ENCODE measurements at places on chromosomes 13 and 19.

DNA sequence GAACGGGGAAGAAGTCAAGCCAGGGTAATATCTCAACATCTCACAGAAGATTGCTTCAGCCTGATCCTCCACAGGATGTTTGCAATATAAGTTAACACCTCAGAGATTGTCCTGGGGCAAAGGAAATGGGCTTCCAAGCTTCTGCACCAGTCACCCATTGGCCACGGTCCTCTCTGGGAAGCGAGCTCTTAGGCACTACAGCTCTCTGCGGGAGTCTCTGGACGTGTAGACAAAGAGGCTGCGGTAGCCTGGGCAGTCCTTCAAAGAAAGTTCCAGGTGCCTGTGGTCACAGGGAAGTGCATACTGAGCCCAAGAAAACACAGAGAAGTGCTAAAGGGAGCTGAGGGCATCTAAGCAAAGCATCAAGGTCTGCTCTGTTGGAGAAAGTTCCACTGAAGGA, 805.7 kb downstream of the DIAPH3 start:
- H3K27ac ChIP-seq: no peak overlapping the region
- H3K36me3 ChIP-seq: no peaks in the 10 kb centered on the region
- H3K4me1 ChIP-seq: no peaks in the 10 kb centered on the region
- no peak overlapping the region for H3K4me3 ChIP-seq
- H3K27me3 ChIP-seq: no peaks in the 10 kb centered on the region
- no peak for DNase-seq

DNA sequence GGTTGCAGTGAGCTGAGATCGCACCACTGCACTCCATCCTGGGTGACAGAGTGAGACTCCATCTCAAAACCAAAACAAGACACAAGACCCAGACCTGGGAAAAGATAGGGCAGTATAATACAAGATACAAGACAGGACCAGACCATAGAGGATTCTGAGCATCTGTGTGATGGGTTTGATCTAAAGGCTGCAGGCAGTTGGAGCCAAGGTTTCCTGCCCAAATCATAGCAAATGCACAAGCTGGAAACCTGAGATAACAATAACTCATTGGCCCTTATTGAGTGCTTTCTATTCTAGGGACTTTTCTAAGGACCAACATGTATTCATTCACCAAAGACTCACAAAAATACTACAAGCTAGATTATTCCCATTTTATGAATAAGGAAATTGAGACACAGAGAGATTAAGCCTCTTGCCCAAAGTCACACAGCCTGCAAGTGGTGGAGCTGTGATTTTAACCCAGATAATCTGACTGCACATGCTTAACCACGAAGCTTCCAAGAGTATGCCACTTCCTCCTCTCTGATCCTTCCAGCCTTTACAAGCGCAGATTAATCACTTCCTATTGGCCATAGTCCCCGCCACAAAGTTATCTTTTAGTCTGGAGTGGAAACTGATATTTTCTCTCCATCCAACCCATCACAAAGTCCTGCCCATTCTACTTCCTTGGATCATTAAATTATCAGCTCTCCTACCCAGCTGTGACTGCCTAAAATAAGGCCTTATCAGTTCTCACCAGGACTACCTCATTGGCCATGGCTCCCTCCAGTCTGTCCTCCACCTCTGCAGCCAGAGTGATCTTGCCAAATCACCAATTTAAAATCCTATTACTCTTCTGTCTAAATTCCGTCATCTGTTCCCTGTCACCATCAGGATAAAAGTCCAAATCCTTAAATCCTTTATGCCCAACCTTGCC, 147.2 kb downstream of the FLT1 start:
- H3K27me3 ChIP-seq: no peaks in the 10 kb centered on the region
- no peak overlapping the region for H3K4me3 ChIP-seq
- no peak overlapping the region for H3K27ac ChIP-seq
- DNase-seq: no peak

- peaks cover 9% of the 10 kb centered on the region for H3K4me1 ChIP-seq
- H3K27ac ChIP-seq: no peak overlapping the region
- no peaks in the 10 kb centered on the region for H3K36me3 ChIP-seq
- no peak overlapping the region for H3K4me3 ChIP-seq
- H3K27me3 ChIP-seq: no peaks in the 10 kb centered on the region
Measured at GRCh38 chr13:73873940-73874830, 260.0 kb downstream of the KLF12 start.

DNA sequence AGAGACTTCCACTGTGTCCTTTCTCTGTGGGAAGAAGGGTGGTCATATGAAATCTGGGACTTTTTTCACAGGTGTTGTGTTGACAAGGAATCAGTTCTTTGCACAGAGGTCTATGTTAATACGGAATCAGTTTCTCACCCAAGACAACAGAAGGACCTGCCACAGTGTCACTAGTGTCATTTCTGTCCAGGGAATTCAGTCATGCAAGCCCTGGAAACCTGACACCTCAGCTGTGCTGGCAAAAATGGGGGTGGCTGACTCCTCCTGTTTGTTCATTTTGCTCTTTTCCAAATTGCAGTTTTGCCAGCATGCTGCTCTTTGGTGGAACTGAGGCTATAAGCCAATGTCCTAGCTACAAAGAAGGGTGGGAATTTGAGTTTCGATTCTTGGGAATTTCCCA, 49.8 kb upstream of the ESD start:
- no peak overlapping the region for H3K27ac ChIP-seq
- H3K36me3 ChIP-seq: no peaks in the 10 kb centered on the region
- H3K27me3 ChIP-seq: no peaks in the 10 kb centered on the region
- H3K4me3 ChIP-seq: no peak overlapping the region
- H3K4me1 ChIP-seq: no peaks in the 10 kb centered on the region

DNA sequence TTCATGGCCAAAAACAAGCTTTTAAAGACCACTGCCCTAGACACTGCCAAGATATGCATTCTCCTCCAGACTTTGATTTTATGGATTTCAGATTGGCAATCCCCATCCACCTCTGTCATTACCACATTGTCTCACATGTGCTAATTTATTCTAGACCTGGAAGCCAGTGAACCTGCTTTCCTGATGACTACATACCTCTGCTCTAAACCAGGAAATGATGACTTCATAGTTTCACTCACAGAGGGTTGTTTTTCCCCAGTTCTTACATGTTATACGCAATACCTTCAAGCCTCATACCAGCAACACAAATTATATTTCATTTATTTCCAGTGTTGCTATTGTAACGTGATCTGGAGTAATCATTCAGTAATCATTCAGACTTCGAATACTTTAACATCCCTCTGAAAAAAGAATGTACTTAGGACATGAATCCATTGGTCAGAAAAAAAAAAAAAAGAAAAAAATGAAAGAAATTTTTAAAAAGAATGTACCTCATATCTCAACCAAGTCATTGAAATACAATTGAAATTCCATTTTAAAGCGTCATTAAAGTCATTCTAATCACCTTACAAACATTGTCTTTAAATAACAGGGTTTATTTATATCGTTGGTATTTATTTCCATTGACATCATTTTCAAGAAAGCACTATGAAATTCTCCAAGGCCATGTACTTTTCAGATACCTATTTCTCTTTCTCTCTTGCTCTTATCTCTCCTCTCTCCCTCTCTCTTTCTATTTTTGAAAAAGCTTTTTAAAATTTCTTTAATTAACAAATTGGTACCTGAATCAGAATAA, 33.4 kb upstream of the KLF5 start:
- DNase-seq: no peak
- no peak overlapping the region for H3K4me3 ChIP-seq
- H3K36me3 ChIP-seq: no peaks in the 10 kb centered on the region
- H3K27me3 ChIP-seq: no peaks in the 10 kb centered on the region

- H3K4me3 ChIP-seq: peak overlapping the region; percentile 42
- peaks cover 38% of the 10 kb centered on the region for H3K4me1 ChIP-seq
- no peaks in the 10 kb centered on the region for H3K36me3 ChIP-seq
- no peaks in the 10 kb centered on the region for H3K27me3 ChIP-seq
- peak overlapping the region; percentile 71 for H3K27ac ChIP-seq
Measured at GRCh38 chr19:43779820-43780219, 953 bp downstream of the KCNN4 start.

- DNase-seq: no peak
- H3K36me3 ChIP-seq: no peaks in the 10 kb centered on the region
- H3K27ac ChIP-seq: no peak overlapping the region
- no peaks in the 10 kb centered on the region for H3K4me1 ChIP-seq
- H3K27me3 ChIP-seq: no peaks in the 10 kb centered on the region
Measured at GRCh38 chr19:401866-402511, 7.0 kb downstream of the C2CD4C start.

DNA sequence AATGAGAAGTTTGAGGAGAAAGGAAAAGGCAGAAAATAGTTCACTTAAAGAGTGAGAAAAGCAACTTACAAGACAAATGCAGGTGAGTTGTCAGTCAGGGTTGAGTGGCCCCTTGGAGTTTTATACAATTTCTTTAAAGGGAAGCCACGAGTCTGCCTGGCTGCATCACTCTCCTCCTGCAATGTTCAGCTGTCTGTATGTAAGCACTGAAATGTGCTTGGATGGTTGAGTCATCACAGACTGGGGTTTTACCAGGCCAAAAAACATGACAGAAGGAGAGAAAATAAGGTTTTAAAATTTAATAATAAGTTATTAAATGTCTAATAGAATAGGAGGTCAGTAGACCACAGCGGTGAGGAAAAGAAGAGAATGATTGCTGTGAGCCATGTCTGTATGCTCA, 51.0 kb upstream of the FGF14 start:
- no peaks in the 10 kb centered on the region for H3K27me3 ChIP-seq
- no peak for DNase-seq
- no peak overlapping the region for H3K27ac ChIP-seq
- no peak overlapping the region for H3K4me3 ChIP-seq

GRCh38 chr19:58562122-58563033, 4.0 kb upstream of the UBE2M start:
- DNase-seq: no peak
- peak overlapping the region; percentile 54 for H3K27ac ChIP-seq
- peak overlapping the region; percentile 69 for H3K4me3 ChIP-seq
- H3K4me1 ChIP-seq: peaks cover 41% of the 10 kb centered on the region
- no peaks in the 10 kb centered on the region for H3K36me3 ChIP-seq
- H3K27me3 ChIP-seq: no peaks in the 10 kb centered on the region

DNA sequence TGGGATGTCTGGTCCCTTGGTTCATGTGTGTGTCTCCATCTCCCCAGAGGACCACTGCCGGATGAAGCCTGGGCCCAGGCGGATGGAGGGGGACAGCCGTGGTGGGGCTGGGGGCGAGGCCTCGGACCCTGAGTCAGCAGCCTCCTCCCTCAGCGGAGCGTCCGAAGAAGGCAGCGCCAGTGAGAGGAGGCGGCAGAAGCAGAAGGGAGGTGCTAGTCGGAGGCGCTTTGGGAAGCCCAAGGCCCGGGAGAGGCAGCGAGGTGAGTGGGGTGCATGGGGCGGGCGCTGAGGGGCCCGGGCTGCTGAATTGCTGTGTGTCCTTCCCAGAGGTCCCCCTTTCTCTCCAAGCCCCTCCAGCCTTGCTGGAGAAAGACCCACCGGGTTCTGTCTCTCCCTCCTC, 3.2 kb downstream of the CCDC106 start:
- H3K27ac ChIP-seq: no peak overlapping the region
- H3K4me1 ChIP-seq: peaks cover 21% of the 10 kb centered on the region
- no peak for DNase-seq
- H3K36me3 ChIP-seq: no peaks in the 10 kb centered on the region
- H3K27me3 ChIP-seq: no peaks in the 10 kb centered on the region
- H3K4me3 ChIP-seq: no peak overlapping the region

DNA sequence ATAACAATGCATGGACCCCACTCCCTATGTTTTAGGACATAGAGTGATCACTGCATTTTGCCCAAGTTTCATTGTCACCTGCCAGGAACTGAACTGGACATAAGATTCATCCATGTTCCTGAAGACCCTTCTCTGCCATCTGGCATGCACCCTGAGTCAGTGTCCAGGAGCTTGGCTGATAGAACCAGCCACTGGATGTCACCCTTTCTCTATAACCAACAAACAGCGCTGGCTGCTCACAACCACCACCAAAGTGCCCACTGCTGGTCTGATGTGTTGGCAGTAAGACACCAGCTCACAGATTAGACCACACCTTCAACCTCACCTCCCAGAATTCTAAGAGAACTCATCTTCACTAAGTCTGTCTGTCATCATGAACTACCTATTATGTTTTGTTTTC, 333.4 kb downstream of the ITGBL1 start:
- no peaks in the 10 kb centered on the region for H3K36me3 ChIP-seq
- H3K4me3 ChIP-seq: no peak overlapping the region
- no peak for DNase-seq
- no peaks in the 10 kb centered on the region for H3K4me1 ChIP-seq

DNA sequence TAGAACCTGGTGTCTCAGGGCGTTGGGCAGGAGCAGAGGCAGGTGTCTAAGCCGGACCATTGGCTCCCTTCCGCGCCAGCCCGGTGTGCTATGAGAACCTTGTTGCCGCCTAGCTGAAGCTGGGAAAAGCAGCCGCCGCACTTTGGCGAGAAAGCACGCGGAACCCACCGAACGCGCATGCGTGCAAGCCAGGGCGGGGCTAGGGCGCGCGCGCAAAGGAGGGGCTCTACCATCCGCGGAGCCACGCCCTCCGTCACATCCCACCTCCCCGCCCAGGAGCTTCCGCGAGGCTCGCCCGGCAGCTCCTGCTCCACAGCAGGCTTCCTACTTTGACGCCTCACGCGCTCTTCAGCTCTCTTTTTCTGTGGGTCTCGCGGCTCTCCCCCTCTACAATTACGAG, 51.3 kb downstream of the WDR87 start:
- H3K36me3 ChIP-seq: no peaks in the 10 kb centered on the region
- H3K4me3 ChIP-seq: no peak overlapping the region
- H3K4me1 ChIP-seq: no peaks in the 10 kb centered on the region
- no peaks in the 10 kb centered on the region for H3K27me3 ChIP-seq

- H3K27me3 ChIP-seq: no peaks in the 10 kb centered on the region
- no peaks in the 10 kb centered on the region for H3K4me1 ChIP-seq
- no peaks in the 10 kb centered on the region for H3K36me3 ChIP-seq
- H3K27ac ChIP-seq: no peak overlapping the region
- no peak for DNase-seq
- H3K4me3 ChIP-seq: no peak overlapping the region
Measured at GRCh38 chr13:73665261-73665660, 468.9 kb downstream of the KLF12 start.

DNA sequence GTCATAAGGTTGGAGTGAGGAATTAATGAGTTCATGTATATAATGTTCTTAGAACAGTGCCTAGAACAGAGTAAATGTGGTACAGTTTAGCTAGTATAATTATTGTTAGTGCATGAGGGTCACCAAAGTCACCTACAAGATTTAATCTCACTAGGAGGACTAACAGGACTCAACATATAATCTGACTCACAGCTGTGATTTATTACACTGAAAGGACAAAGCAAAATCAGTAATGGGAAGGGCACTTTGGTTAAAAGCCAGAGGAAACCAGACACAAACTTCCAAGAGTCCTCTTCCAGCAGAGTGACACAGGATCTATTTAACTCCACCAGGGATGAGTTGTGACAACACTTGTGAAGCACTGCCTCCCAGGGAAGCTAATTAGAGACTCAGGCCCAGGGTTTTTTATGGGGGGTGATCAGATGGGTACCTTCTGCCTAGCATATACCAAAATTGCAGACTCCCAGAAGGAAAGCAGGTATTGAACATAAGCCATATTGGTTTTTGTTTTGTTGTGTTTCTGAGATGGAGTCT, 341.2 kb upstream of the DACH1 start:
- no peaks in the 10 kb centered on the region for H3K27me3 ChIP-seq
- H3K4me3 ChIP-seq: no peak overlapping the region
- H3K36me3 ChIP-seq: no peaks in the 10 kb centered on the region

GRCh38 chr19:35908010-35908441, at the start of gene TYROBP:
TSS of gene TYROBP (minus strand) at chr19:35908295. CDS start at chr19:35908228, 67 bp downstream.
- peaks cover 26% of the 10 kb centered on the region for H3K4me1 ChIP-seq
- no peak for DNase-seq
- peaks cover 4% of the 10 kb centered on the region for H3K36me3 ChIP-seq
- H3K27ac ChIP-seq: peak within 1 kb of the TSS; percentile 36

Measured in naive thymus-derived CD4-positive, alpha-beta T cell (primary cell).